Karpas-422 (cell line): ENCODE measurements at places on chromosomes 2 and 18.
A peak's percentile ranks its signal among the peaks of the same experiment; 100 is the strongest.

DNA sequence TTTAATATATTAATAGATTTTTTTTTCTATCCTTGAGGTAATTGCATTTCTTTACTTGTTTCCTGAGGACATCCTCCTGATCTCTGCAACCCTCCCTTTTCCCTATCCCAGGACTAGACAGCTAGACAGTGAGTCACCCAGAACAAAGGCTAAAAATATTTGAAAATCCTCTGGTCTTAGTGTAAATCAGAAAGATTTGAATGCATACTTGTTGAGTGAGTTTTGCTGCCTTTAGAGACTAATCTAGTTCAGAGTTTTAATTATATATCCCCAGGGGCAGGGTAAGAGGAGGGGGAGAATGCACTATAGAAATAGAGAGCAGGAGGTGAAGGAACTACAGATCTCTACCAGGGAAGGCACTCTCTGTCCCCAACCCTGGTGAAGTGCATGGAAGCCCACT is 202.3 kb upstream of the TCF4 start:
- no peak for DNase-seq

DNA sequence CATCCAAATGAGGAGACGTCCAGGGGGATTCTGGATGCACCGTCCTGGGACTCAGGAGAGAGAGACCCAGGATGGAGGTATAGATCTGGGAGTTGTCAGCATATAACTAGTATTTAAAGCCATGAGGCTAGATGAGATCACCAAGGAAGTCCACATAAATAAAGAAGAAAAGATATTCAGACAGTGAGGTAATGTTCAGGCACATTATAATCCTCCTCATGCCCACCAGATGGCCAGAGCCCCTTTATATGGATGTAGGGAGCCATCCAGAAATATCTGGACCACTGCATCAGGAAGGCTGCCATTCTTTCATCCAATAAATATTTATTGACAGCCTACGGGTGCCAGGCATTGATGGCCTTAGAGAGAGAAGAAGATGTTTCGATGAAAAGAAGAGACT is 21.2 kb upstream of the NCKAP5 start:
- DNase-seq = no peak

GRCh38 chr2:15728245-15728938 is 136.7 kb downstream of the DDX1 start:
- no peak for DNase-seq

- no peak for DNase-seq
These were observed 80.3 kb downstream of the INSIG2 start for GRCh38 chr2:118168615-118169014.

GRCh38 chr2:82013641-82014040 is 1709.1 kb upstream of the LRRTM1 start:
- no peak for DNase-seq

- no peak for DNase-seq
These were observed 70.0 kb downstream of the DPP4 start for GRCh38 chr2:162004031-162004430.

DNA sequence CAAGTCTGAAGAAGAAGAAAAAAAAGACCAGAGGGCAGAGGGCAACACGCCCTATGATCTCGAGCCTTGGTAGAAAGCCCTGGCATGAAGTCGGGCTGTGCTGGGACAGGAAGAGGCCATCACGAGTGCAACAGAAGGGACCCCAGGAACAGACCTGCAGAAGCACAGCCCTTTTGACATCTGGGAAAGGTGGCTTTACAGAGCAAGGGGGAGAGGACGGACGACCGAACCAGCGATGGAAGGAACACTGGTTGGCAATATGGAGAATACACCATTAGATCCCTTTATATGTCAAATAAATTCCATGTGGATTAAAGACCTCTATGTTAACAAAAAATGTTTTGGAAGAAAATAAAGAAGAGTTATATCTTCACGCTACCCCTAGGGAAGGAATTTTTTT is 10.7 kb downstream of the KIF1A start:
- DNase-seq = no peak

DNA sequence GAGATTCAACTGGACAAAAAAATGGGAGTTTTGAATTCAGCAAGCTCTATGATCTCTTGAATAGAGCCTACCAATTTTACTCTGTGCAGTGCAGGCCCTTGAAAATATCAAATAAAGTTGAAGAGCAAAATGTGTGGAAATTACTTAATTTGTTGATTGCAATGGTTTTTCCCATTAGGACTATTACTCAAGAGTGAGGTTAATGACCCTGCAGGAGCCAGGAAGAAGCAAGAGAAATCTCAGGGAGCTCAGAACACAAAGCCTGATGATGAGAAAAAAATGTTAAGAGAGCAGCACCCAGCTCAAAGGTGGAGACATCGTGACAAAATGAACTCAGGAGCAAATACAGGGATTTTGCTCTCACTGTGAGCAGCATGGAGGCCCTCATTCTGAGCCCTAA is 337.6 kb upstream of the TRIB2 start:
- DNase-seq = no peak

DNA sequence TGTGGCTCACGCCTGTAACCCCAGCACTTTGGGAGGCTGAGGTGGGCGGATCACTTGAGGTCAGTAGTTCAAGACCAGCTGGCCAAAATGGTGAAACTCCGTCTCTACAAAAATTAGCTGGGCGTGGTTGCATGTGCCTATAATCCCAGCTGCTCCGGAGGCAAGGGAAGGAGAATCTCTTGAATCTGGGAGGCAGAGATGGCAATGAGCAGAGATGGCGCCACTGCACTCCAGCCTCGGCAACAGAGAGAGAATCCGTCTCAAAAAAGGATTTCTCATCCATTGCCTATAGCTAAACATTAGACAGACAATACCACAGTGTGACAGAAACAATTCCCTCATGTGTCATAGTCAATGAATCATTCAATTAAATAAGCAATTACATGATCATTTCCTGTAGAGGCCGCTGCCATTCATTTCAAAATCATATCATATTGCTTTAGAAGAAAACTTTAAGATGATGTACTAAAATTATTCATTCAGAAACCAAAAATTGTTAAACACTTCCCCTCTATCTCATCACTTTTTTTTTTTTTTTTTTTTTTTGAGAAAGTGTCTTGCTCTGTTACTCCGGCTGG is 69.5 kb upstream of the TGIF1 start:
- peak; percentile 51 for DNase-seq

GRCh38 chr2:233349005-233349998 is 5.0 kb upstream of the DGKD start:
- DNase-seq = peak; percentile 64

- no peak for DNase-seq
These were observed 11.4 kb downstream of the IL1F10 start for GRCh38 chr2:113079131-113079530.

DNA sequence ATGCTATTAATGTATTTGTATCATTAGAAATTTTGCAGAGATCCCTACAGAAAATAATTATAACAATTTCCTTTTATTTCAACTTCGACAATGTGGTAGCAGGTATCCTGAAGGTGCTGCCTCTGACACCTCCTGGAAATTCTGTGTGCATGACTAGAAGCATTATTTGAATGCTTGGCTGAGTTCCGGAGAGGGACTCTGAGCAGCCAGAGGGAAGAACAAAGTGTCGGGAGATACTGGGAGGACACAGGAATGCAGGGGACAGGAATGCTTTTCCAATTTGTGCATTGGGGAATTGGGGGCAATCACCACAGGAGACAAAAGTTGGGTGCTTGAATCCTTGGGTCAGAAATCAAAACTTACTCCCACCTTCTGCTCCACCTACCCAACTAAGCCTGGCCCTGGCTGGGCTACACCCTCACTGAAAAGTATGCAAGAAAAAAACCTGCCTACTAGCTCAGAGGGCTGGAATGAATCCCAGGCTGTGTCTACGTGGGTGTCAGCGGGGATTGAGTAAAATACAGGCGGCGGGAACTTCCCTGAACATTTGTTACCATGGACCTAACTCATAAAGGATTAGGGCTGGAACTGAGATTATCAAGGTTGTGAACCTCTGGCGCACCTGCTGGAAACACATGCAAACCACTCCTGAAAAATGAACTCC is 299.3 kb downstream of the SOX11 start:
- DNase-seq = no peak

- no peak for DNase-seq
These were observed 22.4 kb upstream of the UGP2 start for GRCh38 chr2:63819256-63819655.

DNA sequence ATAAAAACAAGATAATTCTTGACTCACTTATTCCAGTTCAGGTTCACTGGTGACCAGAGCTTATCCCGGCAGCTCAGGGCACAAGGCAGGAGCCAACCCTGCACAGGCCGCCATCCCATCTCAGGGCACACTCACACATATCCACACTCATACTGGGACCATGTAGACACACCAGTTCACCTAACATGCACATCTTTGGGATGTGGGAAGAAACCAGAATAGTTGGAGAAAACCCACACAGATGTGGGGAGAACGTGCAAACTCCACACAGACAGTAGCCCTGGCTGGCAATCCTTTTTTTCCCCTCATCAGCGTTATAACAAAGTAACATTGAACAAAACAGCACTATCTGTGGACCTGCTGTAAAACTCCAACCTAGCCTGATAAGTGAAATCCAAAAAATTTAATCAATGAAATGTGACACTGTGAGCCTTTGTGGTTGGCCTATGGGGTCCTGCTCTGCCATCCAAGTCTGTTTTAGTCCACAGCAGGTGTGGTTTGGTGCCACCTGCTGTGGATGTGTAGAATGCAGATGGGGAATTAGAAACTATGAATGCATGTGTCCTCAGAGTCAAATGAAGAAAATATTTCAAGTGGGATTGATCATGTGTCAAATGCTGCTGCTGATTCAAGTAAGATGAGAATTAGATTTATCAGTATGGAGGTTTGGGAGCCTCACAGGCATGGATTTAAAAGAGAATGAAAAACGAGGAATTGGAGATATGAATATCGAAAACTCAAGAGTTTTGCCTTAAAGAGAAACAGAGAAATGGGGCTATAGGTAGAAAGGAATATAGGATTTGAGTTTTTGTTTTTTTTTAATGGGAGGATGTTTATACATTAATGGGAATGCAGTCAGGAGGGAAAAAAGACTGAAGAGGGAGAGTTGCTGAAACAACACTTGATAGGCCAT is 47.0 kb downstream of the UGP2 start:
- peak; percentile 88 for DNase-seq

GRCh38 chr2:172173174-172173706 is 70.5 kb upstream of the DLX2 start:
- no peak for DNase-seq

DNA sequence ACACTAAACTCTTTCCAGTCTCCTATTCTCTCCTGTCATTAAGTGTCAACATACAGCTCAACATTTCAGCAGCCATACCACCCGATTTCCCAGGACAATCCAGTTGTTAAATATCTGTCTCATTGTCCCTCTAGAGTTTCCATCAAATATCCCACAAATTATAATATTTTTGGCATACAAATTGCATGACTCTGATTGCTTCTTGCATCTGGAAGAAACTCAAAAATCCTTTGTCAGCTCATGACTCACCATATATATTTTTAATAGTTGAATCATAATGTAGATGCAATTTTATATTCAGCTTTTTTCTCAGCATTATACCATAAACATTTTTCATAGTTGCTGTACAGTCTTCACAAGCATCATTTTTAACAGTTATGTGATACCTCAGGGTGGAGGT is 7.2 kb downstream of the SLC30A3 start:
- DNase-seq = no peak

- no peak for DNase-seq
These were observed 286.3 kb downstream of the PIEZO2 start for GRCh38 chr18:10863026-10863425.
